ENCODE measurements at places on chromosomes 16 and 17. TPM values are rescaled to one million over a fixed set of nuclear protein-coding genes. Genes with fewer than 3 reads are reported as not detected.

GRCh38 chr17:40022497-40022896, 7.3 kb downstream of the CSF3 start:
- DNase-seq = no peak

DNA sequence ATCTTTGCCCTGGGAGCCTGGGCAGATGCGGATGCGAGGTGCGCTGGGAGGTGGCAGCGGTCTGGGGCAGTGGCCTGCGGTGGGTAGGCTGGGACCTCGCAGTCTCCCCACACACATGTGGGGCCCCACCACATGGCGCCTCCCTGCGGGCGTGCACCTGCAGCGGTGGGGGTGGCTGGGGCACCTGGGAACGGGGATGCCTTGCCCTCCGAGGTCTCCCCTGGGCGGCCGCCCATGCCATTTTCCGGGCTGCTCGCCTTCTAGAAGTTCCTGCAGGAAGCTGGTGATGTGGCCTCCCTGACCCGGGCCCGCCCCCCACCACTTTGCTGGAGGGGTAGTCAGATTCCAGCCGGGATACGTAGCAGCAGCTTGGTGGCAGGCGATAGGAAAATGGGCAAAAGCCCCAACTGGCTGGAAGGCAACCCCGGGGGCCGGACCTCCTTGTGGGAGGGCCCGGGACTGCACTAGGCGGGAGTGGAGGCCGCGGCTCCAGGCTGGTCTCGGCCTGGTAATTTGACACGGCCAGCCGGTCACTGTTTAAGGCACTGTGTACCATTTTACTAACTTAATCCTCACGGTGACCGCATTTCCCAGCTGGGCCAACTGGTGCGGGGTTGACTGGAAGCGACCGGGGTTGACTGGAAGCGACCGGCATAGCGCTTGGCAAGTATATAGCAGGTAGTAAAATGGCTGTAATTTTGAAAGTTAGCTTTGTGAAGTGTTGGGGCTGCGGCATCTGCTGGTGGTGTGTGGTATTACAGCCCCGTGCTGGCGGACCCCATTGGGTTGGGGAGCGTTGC, 38.5 kb downstream of the IGF2BP1 start:
- DNase-seq = no peak

DNA sequence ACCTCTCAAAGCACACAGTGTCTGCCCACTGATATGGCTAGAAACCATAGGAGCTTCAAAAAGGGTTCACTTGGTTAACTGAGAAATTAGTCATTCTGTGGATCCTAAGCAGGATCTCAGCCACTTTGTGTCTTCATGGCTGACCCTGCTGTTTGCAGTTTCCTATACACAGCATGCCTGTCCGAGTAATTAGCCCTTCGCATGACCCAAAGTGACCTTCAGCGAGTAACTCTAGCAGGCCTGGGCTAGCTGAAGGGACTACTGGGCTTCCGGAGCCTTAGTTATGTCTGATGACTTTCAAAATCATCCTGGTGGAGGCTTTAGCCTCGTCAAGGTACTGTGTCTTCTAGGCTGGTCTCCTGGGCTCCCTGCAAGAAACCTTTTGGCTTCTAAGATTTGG, 28.9 kb upstream of the FBXW10B start:
- no peak for DNase-seq

DNA sequence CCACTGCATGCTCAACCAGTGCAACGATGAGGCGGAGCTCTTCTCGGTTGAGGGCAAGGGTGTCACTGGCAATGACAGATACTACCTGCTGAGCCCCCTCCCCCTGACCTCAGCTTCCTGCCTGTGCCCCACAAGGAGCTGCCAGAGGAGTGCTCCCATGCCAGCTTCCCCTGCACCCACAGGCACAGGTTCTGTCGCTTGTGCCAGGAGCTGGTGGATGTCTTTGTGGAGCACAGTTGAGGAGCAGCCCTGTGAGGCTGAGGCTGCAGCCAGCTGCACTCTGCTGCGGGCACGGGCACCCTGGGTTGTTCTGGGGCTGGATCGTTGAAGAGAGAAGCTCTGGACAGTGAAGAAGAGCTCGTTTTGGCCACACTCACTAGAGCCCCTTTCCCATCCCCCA, 165.3 kb upstream of the ZNF267 start:
- no peak for DNase-seq

Gene ANKRD11
- total RNA-seq = 77.9 TPM

GRCh38 chr17:42422958-42423712, at the start of gene CAVIN1:
TSS of gene CAVIN1 (minus strand) at chr17:42423256. CDS start at chr17:42423097, 159 bp downstream.
- peak; percentile 99 for DNase-seq

Gene MYH1
- total RNA-seq = 0.16 TPM

GRCh38 chr16:27690608-27691007, 140.7 kb downstream of the KATNIP start:
- DNase-seq = peak; percentile 35

- no peak for DNase-seq
Measured at GRCh38 chr17:75008373-75008772, 4.1 kb upstream of the MRPL58 start.

DNA sequence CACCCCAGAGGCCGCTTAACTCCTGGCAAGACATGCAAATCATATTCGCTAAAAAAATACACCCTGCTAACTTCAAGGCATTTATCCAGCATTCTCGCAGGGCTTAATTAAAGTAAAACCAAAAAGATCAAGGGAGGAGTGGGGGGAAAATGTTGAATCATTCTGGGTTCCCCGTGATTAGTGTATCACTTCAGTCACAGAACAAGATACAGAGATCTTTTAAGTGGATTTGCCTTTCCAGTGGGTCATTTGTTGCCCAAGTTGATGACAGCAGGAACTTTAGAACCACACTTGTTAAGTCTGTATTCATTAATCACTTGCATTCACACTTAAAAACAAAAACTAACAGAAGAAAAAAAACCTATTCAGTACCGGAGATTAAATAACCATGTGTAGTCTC, 17.3 kb downstream of the CRYBA1 start:
- DNase-seq = no peak

Gene BEAN1
- total RNA-seq = 2.8 TPM

DNA sequence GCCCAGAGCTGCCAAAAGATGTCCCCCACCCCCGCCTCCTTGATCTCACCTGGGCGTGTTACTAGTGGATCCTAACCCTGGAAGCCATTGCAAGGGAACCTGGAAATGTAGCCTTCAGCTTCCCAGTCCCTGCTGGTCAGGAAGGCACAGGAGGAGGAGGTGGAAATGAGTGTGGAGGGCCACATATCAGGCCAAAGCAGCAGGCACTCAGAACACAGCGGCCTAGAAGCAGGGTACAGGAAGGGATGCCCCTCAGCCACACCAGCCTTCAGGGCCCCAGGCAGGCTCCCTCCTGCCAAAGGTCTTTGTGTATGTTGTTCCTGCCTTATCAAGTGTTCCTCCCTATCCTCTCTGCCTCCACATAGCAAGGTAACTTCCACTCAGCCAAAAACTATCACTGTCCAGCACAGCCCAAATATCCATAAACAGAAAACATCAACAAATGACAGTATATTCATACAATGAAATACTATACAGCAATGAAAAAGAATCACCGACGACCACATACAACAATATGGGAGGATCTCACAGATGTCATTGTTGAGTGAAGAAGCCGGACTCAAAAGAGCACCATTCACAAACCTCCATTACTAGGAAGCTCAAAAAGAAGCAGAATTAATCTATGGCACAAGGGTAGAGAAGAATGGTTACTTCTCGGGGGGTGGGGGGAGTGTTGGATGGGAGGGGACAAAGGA, 28.2 kb upstream of the TNFRSF13B start:
- DNase-seq = peak; percentile 64

GRCh38 chr16:80085606-80086005, 455.2 kb upstream of the DYNLRB2 start:
- no peak for DNase-seq

GRCh38 chr17:5919089-5919488, 151.1 kb upstream of the WSCD1 start:
- DNase-seq = no peak

DNA sequence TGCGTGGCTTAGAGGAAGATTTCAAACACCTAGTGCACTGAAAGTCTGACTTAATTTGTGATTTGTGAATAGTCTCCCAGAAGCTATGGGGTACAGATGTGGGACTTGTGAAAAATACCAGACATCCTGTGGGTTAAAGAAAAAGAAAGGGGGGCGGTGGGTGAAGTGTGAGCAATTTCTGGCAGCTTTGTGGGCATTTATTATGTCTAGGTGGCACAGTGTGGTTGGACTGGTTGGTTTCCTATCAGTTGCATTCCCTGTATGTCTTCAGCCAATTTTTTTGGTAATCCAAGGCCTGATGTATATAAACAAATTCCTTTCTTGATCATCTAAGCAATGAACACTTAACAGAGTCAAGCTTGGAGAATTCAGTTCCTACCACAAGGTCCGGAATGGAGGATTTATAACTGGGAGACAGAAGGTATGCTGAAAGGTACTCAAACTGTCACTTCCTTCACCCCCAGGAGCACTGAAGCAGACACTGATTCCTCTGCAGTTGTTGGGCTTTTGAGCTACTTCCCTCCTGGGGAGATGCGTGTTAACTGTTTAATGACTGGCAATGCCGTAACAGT, 211.6 kb downstream of the WWOX start:
- no peak for DNase-seq

DNA sequence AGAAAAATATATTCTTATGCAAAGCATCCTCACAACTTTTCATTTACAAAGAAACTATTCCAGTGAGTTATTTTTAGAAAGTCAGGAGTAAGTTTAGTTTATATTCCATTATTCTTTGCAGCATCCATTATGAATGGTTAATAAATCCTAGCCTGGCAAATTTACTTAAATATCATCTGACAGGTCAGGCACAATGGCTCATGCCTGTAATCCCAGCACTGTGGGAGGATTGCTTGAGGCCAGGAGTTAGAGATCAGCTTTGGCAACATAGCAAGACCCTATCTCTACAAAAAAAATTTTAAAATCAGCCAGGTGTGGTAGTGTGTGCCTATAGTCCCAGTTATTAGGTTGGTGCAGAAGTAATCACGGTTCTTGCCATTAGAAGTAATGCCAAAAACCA, 12.9 kb downstream of the ESRP2 start:
- no peak for DNase-seq

GRCh38 chr17:74857191-74857590, 2.5 kb downstream of the GRIN2C start:
- DNase-seq = no peak

Gene HOXB13
- total RNA-seq = 0.05 TPM

DNA sequence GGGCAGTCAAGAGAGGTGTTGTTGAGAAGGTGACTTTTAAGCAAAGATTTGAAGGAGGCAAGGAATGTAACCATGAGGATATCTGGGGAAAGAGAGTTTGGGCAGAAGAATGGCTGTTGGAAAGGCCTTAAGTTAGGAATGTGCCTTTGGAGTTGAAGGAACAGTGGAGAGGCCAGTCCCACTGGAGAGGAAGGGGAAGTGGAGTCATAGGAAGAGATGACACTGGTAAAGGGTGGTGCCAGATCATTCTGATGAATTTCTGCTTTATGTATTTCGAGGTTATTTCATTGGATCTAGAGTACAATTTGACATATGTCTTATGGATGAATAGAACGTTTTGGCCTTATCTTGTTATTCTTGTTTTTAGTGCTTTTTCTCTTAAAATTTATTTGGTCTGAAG, 93.5 kb downstream of the WWP2 start:
- DNase-seq = no peak

- DNase-seq = no peak
Measured at GRCh38 chr16:85891033-85891775, 7.8 kb upstream of the IRF8 start.

GRCh38 chr17:43907998-43908721, 824 bp upstream of the MPP2 start:
- DNase-seq = peak; percentile 83

Gene PLLP
- total RNA-seq = 1.2 TPM

DNA sequence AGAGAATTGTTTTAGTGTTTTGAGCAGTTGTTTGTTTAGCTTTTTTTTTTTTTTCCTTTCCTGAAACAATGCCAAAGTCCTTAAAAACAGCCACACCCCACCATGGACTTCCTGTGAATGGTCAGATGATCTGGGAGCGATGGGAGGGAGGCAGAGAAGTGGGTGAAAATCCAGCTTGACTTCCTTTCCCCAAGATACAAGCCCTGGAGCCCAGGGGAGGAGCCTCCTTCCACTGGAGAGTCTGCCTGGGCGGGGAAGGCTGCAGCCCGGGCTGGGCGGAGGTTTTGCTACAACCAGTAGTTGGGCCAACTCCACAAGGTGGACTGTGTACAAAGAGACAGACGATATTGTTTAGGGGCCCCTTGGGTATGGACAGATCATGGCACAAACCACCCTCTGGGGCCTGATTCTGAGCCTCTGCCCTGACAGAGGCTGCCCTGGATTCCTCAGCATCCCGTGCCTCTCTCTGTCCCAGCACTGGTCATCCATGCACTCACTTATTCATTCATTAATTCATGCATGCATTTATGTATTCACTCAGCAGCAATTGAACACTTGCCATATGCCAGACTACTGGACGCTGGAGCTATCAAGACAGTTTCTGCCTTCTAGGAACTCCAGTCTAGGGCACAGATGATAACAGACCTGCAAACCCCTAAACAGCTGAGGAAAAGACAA, 29.8 kb downstream of the WSB1 start:
- DNase-seq = peak; percentile 81

Gene FAM117A
- total RNA-seq = 5.8 TPM

DNA sequence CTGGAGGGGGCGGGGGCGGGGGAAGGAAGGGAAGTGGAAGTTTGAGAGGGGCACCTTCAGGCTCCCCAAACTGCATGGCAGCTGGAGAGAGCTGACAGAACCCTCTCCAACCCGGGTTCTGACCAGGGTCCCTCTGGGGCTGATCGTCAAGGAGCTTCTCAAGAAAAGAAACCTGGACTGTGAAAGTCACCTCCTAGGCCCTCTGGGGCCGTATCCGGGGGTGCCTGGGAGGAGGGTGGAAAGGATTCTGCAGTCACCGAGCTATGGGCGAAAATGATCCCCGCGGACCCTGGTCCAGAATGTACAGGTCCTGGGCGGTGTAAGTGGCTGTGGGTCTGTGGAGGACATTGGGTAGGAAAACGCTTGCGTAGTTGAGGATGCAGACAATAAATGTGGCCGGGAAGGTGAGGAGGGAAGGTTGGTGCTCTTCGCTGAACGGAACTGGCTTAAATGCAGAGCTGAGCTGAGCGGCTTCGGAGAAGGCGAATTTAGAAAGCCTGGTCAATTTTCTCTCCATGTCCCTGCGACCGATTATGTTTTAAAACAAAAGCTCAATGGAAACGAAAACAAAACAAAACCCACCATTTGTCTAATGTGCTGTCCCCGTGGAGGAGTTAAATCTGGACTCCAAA, 3.6 kb upstream of the LHX1 start:
- DNase-seq = no peak

Gene ANKS3
- total RNA-seq = 9.9 TPM

- no peak for DNase-seq
Measured at GRCh38 chr17:74387365-74388218, 20.3 kb downstream of the GPR142 start.

DNA sequence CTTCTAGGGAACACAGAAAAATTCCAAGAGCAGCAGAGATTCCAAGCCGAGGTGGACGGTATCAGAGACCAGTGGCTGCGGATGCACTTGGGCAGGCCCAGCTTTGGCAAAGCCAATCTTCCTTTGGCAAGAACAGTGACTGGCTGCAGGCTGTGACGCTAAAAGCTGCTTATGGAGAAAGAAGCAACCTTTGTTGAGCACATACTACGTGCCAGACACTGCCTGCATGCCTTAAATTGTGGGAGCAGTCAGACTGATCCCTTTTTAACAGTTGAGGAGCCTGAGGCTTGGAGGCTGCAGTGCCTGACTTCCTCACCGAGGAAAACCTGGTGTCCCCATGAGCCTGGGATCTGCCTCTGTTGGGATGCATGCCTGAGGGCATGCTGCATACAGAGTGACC, 69.0 kb upstream of the AMZ2 start:
- DNase-seq = no peak
